NCI-H524 treated with DMSO at 0.1 percent for 48 hours (cell line): ENCODE measurements at places on chromosomes 2 and 18.

DNA sequence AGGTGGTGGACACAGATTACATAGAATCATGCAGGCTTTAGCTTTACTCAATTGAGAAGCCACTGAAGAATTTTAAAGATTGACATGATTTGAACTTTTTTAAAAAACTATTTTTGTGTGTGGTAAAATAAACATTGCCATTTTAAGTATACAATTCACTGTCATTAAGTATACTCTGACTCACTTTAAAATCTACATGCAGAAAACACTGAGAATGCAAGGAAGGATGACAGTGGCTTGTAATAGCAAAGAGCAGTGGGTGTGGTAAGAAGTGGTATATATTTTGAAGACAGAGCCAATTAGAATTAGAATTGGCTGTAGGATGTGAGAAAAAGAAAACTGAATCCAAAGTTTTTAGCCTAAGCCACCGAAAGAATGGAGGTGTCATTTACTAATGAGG is 14.9 kb downstream of the TRMT61B start:
- DNase-seq, result no peak

DNA sequence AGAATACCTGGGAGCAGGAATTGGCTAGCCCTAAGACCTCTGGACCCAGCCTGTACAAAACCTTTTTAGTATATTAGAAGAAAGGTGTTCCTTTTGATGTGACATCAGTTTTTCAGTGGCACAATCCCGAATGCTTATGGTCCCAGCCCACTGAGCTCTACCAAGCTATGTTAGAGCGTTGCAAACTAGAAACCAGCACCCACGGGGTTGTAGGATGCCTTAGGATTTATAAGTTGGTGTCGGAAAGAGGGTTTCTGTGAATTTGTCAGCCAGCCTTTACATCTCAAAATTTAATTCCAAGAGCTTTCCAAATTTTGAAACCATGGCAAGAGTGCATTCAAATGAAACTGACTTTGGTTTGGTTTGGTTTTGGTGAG is 499 bp upstream of the LMAN1 start:
- no peak for DNase-seq

DNA sequence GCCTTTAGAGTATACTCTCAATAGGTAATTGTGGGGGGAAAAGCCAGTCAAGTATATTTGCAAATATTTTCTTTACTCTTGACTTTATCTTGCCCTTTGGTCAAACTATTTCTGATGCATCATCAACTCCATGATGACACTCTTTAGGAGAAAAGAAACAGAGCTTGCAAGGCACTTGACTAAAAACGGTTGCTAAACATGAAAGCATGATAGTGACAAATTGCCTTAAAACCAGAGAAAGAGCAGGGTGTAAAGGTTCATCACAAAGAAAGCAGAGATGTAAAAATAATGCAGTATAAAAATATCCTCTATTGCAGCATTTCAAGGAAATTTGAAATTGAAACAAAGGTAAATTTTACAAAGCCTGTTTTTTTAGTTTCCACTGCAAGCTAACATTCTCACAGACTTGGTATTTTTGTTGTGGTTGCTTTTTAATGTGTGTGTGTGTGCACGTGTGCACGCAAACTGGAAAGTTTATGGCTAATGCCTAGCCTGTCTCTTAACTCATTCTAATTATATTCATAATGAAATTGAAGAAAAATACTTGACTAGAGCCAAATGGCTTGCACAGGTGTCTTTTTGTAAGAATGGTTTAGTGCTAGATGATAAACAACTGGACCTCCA is 503.6 kb downstream of the ARHGAP15 start:
- DNase-seq, result no peak

- DNase-seq, result no peak
Observed at GRCh38 chr2:174606336-174606735, 8.7 kb upstream of the WIPF1 start.

DNA sequence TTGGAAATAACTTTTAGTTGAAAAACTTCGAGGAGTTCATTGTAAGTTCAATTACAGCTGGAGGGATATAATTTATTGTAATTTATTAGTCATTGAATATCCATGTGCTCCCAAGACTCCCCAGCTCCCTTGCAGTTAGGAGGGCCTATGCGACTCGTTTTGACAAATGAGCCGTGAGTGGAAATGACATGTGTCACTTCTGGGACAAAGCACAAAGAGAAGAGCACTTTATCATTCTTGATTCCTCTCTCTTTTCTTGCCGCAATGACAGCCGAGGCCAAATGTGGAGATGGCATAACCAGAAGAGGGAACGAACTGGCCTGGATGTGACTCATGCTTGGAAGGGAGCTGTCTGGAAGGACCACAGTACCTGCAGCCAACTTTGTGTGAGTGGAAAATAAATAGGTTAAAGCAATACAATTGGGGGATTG is 44.2 kb upstream of the ITSN2 start:
- no peak for DNase-seq

DNA sequence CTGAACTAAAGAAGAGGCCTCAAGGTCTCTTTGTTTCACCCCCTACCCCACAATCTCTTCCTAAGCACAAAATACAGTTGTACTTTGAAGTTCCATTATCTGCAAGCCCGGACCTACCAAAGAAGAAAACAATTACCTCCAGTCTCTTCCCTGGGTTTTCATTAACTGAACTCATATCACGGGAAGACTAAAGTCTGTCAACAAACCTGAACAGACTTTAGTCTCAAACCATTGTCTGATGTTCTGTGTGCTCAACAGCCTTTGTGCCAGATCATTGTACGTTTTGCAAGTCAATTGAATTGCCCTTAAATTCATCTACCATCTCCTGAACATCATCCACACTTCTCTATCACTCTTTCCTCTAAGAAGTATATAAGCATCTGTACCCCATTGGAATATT is 1021.9 kb upstream of the CDH2 start:
- no peak for DNase-seq

DNA sequence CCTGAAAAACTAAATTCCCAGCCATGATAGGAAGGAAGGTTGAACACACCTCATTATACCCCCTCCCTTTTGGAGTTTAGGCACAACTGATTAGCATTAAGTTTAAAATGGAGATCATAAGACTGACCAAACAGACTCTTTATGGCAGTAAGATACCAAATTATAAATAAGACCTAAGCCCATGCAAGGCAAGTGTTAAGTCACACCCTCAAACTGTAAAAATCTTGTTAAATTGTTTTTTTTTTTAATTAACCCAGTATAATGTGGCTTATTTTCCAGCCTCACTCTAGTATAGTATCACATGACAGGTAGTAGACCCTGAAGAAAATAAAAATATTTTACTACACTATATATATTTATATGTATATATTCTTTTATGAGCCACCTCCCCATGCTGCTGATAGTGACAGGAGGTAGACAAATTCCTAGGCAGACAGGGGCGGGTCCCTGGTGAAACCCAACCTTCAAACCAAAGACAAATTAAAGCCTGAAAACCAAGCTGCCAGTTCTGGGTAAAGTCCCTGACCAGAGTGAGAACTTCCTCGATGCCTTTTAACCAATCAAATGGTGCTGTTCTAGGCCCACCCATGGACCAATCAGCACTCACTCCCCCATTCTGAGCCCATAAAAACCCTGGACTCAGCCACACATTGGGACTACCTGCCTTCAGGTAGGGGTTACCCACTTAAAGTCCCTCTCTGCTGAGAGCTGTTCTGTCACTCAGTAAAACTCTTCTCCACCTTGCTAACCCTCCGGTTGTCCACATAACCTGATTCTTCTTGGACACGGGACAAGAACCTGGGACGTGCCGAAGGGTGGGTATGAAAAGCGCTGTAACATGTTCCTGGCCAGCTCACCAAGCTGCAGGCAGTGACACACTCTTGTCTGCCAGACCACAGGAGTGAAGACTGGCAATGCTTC is 123.9 kb upstream of the B3GNT2 start:
- no peak for DNase-seq

DNA sequence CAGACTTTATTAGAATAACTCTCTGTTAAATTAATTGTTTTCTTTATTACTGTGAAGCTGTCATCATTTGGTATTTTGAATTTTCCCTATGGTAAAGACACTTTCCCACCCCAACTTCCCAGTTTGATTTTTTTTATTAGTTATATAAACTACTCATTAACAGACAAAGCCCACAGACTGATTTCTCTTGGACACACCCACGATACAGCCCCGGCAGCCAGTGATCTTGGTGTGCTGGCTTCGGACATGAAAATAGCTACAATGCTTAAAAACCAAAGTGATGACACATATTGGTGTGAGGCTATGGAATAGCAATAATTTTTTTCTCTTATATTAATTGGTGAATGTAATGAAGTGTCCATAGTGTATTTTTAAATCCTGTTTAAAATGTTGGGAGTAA is 225.4 kb upstream of the SIX3 start:
- no peak for DNase-seq

- DNase-seq, result peak; percentile 2
Observed at GRCh38 chr18:63439334-63439733, 17.1 kb upstream of the VPS4B start.

GRCh38 chr18:63258749-63259566 is 60.6 kb downstream of the BCL2 start:
- DNase-seq, result no peak

GRCh38 chr2:171383134-171383533 is 50.7 kb downstream of the METTL8 start:
- no peak for DNase-seq

GRCh38 chr2:100008956-100009355 is 133.4 kb downstream of the AFF3 start:
- DNase-seq, result no peak

- DNase-seq, result no peak
Observed at GRCh38 chr18:60146220-60146960, 226.2 kb downstream of the MC4R start.

GRCh38 chr2:73842739-73843019 is 13.9 kb downstream of the STAMBP start:
- DNase-seq, result no peak
